ENCODE measurements at places on chromosomes 2 and 18.
A peak's percentile ranks its signal among the peaks of the same experiment; 100 is the strongest.

DNA sequence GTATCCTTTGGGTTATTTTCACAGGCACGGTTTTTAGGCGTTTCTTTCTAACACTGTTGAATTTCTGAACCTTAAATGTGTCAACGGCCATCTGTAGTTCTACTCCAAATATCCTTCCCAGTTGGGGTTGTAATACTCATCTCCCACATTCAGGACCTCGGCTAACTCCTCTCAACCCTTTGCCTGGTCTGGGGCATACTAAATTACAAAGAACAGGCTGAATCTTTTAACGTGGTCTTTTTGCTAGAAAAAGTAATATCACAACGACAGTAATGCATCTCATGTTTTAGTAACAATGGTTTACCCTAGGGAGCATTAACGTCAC, 2.1 kb downstream of the RPRM start:
- DNase-seq, result no peak

GRCh38 chr2:64090264-64090663, 54.0 kb downstream of the PELI1 start:
- DNase-seq, result no peak

GRCh38 chr18:79133724-79134123, 64.5 kb downstream of the ATP9B start:
- no peak for DNase-seq

- DNase-seq, result no peak
Measured at GRCh38 chr2:8458503-8459459, 223.1 kb upstream of the ID2 start.

DNA sequence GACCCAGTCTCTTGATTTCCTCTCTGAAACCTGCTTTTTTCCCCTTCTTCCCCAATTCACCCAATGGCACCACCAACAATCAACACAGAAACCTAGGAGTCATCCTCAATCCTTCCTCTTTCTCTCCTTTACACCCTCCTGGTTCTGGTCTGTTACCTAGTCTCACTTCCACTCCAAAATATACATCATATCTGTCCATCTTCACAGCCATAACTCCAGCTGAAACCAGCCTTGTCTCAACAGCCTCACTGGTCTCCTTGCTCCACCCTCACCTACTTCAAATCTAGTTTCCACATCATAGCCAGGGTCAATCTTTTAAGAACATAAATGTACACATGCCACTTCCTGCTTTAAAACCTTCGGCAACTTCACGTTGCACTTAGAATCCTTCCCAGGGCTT, 11.8 kb upstream of the TWSG1 start:
- no peak for DNase-seq

GRCh38 chr2:68428126-68428525, 39.0 kb downstream of the FBXO48 start:
- no peak for DNase-seq

DNA sequence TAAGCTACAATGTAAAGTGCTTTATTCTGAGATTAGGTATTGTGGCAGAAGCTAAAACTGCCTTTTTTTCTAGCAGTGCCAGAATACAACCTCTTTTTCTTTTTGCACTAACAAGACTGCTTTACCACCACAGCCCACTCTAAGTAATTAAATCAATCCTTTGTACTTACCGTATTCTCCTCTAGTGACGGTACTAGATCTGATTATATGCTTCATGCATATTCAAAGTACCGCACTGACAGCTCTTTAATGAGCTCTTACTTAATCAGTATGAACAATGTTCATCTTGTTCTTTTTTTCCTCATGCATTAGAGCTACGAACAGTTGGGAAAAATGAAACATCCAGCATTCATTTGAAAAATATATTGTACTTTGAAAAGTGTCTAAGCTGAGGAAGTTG, 16.1 kb upstream of the OTX1 start:
- DNase-seq, result no peak

DNA sequence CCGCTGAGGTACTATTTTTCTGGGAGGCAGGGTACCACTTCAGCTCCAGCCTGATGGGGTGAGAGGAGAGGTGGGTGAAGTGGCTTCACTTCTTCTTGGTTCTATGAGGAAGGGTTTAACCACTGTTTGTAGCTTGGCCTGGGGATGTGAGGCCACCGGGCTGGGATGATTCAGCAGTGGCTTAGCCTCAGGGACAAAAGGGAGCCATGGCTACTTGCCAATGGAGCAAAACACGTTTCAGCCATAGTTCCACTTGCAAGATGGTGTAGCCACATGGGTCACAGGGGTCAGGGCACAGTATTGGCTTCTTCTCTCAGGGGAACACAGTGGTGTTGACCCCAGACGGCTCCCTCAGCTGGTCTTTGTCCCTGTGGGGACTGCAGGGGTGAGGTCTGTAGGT, 14.9 kb downstream of the ZDBF2 start:
- DNase-seq, result no peak

DNA sequence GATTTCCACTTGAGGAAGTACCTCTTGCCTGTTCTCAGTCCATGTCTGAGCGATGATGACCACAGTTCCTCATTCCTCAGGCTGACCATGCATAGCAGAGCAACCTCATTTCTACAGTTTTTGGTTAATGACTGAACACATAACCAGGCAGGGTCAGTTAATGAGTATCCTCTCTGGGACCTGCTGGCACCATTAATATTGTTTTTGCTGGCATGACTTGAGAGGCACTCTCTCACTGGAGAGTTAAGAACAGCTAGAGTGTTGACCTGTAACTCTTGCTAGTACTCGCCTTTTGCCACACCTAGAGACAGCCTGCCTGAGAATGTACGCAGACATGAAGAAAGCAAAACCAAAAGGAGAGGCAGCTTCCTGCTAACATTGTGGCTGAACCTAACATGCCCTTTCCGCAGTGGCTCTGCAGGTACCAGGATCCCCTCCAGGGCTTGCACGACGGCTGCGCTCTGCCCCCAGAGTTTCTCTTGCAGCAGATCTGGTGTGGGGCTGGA, 23.9 kb downstream of the PECR start:
- peak; percentile 29 for DNase-seq

DNA sequence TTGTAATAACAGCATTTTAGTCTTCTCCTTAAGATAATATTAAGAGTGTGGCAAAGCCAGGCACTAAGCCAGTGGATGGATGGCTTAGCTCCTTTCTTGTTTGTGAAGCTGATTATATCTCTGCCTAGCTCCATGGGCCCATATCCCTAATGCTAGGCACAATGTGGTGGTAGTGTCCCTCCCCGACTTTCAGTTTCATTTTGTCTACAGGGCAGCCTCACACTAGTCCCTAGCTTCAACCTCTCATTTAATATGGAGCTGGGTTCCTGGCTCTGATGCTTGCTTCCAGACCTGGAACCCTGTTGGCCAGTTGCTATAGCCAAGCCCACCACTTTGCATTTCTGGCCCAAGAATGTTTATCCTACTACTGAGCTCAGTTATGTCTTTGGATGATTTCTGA, 437.0 kb upstream of the MEIS1 start:
- no peak for DNase-seq

- no peak for DNase-seq
Measured at GRCh38 chr2:219998107-219998506, 370.7 kb downstream of the SLC4A3 start.

DNA sequence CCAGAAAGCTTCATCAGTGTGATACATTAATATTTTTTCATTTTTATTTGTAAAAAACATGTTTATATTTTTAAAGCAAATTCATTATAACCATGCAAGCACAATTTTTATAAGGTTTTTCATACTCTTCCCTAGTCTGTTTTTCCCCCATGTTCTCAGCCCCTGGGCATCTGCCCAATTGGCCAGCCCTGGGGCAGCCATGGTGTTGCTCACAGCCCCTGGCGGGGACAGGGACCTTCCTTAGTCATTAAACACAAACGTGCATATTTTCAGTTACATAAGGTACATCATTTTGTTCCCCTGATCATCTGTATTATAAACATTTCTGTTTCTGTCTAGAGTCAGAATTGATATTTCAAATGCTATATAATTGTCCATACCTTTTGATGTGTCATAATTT, 150.0 kb downstream of the ESCO1 start:
- no peak for DNase-seq

- no peak for DNase-seq
Measured at GRCh38 chr18:32735781-32736180, 37.0 kb downstream of the KLHL14 start.

DNA sequence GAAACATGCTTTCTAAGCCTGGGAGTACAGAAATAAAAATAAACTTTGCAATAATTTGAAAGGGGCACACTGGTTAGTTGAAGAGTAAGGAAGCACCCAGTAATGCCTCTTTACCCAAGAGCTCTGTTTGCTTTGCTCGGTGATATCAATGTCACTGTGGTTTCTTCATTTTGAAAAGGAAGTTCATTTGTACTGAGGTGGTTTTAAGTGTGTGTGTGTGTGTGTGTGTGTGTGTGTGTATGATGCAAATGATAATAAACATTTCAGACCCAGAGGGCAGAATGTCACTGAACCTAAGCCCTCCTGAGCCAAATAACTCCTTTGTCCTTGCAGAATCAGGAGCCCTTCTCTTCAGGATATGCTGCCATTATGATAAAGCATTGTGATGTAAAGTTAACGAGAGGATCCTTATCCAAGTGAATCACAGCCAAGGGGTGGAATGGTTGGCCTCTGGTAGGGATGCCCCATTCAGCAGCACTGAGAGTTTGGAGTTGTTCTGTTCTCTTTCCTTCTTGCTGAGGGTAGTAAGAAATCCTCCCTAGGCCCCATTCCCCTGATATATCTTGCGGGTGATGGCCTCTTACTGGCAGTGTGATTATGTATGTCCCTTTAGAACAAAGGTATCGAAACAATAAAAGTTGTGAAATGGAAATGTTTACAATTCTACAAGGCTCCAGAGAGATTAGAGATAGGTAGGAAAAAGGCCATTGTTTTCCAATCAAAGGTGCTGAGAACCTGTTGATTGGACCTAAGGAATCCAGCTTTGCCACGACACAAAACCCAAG, 7.6 kb downstream of the ITGA6 start:
- DNase-seq, result no peak

DNA sequence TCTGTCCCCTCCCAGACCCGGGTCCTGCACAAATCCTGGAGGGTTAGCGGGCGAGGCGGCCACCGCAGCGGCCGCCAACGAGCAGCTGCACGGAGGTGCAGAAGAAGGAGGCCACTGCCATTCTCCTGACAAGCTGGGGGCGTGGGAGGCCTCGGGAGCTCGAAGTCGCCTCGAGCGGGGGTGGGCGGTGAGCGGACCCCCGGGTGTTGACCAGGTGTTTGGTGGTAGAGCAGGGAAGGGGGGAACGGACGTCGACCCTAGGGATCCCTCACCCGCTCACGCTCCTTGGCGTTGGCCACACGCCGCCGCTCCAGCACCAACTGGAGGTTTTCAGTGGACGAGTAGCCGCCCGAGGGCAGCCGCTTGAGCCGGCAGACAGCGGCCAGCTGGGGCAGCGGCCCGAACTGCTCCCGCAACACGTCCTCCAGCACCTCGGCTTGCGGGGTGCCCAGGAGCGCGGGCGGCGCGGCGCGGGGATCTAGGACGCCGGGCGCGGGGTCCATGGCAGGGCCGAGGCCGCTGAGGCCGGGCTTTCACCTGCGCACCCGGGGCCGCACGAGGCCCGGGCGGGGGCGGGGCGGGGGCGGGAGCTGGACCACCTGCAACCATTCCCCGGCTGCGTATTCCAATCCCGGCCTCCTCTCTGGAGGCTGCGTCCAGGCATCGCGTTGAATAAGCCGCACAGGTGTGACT, at the start of gene FIGLA:
FIGLA (minus strand) TSS at position 508 of the 693 bp plus-strand sequence; CDS start at position 503, 5 bp downstream.
- no peak for DNase-seq

- no peak for DNase-seq
Measured at GRCh38 chr2:171810422-171811244, 83.4 kb downstream of the SLC25A12 start.

DNA sequence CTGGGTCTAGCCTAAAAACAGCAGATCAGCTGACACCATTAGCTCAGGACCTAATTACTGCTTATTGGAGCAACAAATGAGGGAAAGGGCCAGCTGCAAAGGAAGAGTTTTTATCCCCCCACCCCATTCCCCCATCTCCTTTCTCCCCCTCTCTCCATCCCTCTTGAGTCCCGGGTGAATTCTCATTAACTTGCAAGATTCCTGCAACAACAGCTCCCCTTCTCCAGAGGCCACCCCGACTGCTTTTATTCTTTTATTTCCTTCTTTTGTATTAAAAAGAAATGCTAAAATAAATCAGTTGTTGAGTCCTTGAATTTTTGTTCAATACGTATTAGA, 473 bp upstream of the NOL4 start:
- DNase-seq, result no peak

GRCh38 chr18:31716362-31716761, 32.0 kb upstream of the B4GALT6 start:
- DNase-seq, result no peak

GRCh38 chr2:128304715-128305554, 13.7 kb downstream of the HS6ST1 start:
- DNase-seq, result no peak

DNA sequence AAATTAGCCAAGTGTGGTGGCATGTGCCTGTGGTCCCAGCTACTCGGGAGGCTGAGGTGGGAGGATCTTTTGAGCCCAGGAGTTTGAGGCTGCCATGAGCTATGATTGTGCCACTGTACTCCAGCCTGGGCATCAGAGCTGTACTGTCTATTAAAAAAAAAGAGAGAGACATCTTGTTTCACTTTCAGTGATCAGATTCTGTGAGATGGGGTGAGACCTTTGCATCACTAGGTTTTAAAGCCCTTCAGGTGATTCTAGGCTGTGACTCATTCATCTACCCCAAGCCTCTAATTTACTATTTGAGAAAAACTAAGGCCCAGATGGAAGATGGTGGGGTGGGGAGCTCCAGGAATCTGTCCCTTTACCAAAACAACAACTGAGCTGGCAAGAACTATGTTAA, 7.1 kb downstream of the C2orf92 start:
- no peak for DNase-seq

DNA sequence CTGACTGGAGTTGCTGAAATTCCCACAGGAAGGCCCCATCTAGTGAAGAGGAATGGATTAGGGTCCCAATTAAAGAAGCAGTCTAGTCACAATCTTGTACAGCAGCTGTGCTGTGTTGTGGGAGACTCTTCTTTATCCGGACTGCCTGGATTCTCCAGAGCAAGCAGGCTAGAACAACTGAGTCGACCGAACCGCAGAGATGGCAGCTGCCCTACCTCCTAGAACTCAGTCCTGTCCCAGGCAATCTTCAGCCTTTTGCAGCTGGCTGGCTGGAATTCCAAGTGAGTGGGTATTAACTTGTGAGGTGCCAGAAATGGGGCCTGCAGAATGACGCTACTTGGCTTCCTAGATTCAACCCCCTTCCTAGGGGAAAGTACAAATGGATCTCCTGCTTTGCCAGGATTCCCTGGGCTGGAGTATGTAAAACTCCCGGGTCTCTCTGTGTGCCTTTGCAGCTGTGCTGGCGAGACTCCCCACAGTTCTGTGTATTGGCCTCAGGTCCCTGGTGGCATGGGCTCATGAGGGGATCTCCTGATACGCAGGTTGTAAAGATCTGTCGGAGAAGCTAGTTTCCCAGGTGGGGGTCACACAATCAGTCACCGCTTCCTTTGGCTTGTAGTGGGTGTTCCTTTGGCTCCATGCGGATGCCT, 1952.6 kb upstream of the LRRTM1 start:
- no peak for DNase-seq

- DNase-seq, result no peak
Measured at GRCh38 chr2:65292461-65293011, 64.9 kb downstream of the ACTR2 start.

Measured in stimulated activated CD4-positive, alpha-beta T cell treated with anti-CD3 and anti-CD28 coated beads, Interleukin-12 subunit alpha, Interleukin-12 subunit beta, amount 100 ng/mL, for 48 hours (primary cell).